Ovary (tissue), 10 donors: ENCODE measurements at places on chromosomes 3 and 15. TPM values are rescaled to one million over a fixed set of nuclear protein-coding genes. Genes with fewer than 3 reads are reported as not detected.

The ABHD17C gene
- 3.4 TPM for total RNA-seq

The HMCES gene
- 40.8 TPM for total RNA-seq

The NKIRAS1 gene
- total RNA-seq = 14.3 TPM

The REC114 gene
- total RNA-seq = not detected

The CAND2 gene
- 17.6 TPM for total RNA-seq

The GREM1 gene
- total RNA-seq = not detected

The CNTN4 gene
- total RNA-seq = 3.0 TPM

The SEC11A gene
- total RNA-seq = 129 TPM

DNA sequence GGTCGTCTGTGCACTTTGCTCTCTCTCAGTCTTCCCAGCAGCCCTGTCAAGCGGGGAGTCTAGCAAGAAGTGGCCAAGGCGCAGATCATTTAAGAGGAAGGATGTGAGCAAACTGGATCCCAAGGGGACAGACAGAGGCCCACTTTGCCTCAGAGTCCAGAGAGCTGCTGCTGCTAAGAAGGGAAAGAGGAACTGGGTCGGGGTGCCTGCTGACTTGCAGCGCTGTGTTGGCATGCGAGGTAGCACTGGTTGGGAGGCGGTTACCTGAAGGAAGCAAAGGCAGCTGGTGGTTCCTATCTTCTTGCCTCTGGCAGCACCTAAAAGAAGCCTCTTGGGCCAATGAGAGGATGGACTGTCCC lies 28.1 kb downstream of the SMAD3 start:
- no peak for DNase-seq

DNA sequence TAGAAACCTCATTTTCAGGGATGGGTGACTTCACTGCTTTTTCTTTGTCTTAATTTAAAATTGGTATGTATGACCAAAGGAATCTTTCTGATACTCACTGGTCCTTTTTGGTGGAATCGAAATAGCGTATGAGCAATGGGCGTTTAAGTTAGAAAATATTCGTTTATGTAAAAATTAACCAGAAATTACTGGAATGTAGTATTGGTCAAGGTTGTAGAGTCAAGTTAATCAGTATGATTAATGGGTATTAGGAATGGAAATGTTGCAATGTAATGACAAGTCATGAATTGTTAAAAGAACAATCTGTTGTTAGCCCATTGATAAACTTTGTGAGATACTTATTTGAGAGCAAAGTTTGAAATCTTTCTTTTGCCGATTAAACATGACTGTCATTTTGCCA lies 36.9 kb downstream of the AKAP13 start:
- no peak for DNase-seq

- DNase-seq = peak; percentile 28
These were observed 26.4 kb upstream of the ATP8B4 start for GRCh38 chr15:50145451-50145872.

DNA sequence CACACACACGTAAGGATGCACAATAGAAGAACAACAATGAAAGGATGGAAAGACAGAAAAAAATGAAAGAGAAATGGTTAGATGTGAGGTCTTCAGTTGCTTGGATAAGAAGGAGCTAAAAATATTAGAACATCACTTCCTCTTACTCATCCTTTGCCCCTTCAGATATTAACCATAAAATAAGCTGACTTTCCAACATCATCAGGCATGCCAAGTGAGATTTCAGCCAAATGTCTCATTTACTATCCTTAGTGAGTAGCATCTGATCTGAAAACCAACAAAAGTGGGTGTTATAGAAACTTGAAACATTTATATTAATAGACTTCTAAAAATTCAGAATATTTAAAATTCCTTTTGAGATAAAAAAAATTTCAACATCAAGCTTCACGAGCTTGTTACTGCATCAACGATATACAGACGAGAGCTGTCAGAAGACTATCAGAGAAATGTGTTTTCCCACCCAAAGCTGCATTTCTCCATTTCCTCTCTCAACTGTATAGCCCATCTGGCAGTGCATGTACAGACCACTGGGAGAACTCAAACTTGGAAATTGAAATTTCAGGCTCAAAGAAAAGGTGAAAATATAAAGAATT lies 25.4 kb upstream of the LSAMP start:
- no peak for DNase-seq

DNA sequence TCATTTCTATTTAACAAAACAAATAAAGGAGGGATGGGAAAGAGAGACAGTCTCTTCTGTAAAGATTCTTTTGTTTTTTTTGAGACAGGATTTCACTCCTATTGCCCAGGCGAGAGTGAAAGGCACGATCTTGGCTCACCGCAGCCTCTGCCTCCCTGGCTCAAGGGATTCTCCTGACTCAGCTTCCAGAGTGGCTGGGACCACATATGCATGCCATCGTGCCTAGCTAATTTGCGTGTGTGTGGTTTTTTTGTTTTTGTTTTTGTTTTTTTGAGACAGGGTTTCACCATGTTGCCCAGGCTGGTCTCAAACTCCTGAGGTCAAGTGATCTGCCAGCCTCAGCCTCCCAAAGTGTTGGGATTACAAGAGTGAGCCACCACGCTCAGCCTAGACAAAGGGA lies 23.3 kb downstream of the STAG1 start:
- no peak for DNase-seq

- DNase-seq = no peak
These were observed 127.1 kb upstream of the RBMS3 start for GRCh38 chr3:29153811-29154210.

GRCh38 chr3:113255854-113256615 lies 44.7 kb downstream of the BOC start:
- DNase-seq = no peak

GRCh38 chr3:146513386-146514051 lies 30.9 kb downstream of the PLSCR1 start:
- DNase-seq = no peak

GRCh38 chr3:9072667-9073009 lies 109.4 kb upstream of the RAD18 start:
- no peak for DNase-seq

DNA sequence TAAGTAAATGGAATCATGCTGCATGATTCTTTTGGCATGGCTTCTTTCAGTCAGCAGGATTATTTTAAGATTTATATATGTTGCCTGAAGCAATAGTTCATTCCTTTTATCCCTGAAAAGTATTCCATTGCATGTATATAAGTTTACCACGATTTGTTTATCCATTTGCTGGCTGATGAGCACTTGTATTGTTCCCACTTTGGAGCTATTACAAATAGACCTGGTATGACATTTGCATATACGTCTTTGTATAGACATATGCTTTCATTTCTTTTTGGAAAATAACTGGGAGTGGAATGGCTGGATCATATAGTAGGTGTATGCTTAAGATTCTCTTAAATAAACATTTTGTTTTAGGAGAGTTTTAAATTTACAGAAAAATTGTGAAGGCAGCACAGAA lies 79.3 kb upstream of the CBLB start:
- DNase-seq = no peak

DNA sequence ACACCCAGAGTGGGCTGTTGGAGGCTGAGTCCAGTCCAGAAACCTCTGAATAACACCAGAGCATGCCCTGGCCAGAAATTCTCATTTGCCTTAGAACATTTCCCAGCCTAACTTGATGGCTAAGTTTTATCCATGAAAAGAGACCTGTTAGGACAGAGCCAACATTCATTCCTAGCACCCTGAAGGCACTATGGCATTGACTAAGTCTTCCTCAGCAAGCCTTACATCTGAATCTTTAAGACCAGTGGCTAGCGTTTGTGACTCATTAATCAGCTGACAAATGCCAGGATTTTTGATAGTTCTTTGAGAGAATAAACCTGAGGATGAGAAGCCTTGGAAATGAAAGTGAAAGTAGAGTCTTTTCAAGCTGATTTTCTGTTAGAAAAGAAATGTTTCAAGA lies 1087.1 kb upstream of the ALCAM start:
- DNase-seq = no peak

- DNase-seq = no peak
These were observed 1.7 kb downstream of the ZMAT3 start for GRCh38 chr3:179069762-179070390.

GRCh38 chr15:36886191-36886590 lies 214.2 kb downstream of the MEIS2 start:
- no peak for DNase-seq

GRCh38 chr3:43400781-43401730 lies 114.7 kb downstream of the SNRK start:
- no peak for DNase-seq

GRCh38 chr3:113110267-113110666 lies 101.1 kb upstream of the BOC start:
- DNase-seq = no peak

DNA sequence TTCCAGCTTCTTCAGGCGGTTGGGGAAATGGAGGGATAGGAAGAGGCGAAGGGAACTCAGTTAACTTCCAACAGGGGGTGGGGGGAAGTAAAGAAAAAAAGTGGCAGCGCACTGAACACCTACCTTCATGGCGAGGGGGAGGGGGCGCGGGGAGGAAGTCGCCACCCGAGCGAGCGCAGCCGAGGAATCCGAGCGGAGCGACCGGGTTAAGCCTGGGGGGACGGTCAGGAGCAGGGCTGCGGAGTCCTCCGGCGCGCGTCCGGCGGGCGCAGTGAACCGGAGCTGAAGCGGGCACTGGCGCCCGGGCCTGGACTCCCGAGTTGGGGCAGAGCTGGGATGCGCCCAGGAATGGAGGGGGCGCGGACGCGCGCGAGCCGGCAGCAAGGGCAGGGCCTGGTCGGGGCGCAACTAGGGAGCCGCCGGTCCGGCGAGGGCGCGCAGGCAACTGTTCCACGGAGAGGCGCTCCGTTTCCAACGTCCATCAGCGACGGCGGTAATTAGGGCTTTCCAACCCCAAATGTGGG lies at the start of gene WNT5A:
WNT5A (minus strand) TSS at position 450 of the 524 bp plus-strand sequence; CDS start at position 129, 321 bp downstream.
- peak; percentile 45 for DNase-seq

DNA sequence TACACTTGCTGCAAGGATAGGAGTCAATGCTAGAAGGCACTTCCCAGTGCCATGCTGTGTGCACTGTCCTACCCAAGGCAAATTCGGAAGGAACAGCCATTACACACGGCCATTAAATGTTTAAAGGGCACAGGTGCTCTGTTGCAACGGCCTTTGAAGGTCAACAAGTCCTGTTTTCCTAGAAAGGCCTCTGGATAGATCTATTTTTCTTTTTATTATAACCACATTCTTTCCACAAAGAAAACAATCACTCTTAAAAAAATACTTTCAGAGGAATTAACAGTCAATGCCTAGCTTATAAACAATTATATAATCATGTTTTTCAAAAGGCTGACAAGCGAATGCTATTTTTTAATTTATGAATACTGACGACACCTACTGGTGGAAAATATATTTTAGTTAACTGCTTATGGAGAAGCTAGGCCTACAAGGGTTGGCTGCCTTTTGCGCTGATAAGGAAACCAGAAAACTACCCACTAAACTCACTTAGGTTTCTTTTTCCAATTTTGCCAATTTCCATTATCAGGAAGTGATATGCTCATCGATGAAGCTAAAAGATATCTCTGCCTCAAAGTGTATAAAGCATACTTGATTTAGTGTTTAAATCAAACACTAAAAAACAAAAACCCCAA lies 2.4 kb downstream of the ARHGEF3 start:
- DNase-seq = no peak

DNA sequence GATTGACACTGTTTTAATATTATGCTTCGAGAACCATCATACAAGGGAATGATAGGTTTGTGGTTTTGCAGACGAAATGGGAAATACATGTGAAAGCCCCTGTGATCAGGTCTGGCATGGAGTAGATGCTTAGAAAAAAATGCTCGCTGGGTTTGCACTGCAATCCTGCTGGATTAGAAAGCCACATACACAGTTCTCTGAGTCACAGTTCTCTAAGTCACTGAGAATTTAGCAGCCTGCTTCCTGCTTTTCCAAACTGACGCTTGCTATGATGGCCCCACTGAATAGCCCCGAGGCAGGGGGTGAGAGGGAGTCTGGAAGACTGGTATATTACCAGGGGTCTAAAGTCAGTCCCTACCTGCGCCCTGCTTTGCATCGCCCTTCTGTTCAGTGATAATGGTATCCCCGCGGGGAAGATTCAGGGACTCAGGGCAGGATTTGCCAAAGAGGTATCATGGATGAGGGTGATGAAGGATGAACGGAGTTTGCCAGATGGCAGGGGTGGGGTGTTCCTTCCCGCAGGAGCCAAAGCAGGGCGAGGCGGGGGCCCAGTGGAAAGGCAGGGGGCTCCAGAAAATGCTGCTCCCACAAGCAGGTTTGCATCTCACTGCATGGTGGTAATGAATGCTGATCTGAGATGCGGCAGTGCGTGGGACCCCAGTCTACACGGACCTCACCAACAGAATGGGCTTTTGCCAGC lies 82.3 kb downstream of the IQSEC1 start:
- no peak for DNase-seq
